Thoracic aorta (tissue), 2 donors: ENCODE measurements at places on chromosomes 1 and 21.

DNA sequence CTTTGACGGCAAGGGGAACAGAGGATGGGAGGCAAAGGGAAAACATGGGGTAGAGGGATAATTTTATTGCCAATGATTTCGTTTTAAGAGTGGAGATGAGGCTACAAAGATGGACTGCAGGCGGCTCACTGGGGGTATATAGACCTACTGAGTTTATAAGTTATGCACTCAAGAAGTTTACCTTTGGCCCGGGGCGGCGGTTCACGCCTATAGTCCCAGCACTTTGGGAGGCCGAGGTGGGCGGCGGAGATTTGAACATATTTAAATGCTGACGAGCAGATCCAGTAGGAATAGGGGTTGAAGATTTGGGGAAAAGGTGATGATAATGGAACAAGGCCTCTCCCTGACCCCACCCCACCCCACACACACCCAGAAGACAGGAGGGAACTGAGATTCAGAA lies 8.1 kb upstream of the SLAMF9 start:
- no peaks in the 10 kb centered on the region for H3K36me3 ChIP-seq
- H3K27ac ChIP-seq = no peak overlapping the region
- H3K4me1 ChIP-seq = no peaks in the 10 kb centered on the region
- no peak for DNase-seq

DNA sequence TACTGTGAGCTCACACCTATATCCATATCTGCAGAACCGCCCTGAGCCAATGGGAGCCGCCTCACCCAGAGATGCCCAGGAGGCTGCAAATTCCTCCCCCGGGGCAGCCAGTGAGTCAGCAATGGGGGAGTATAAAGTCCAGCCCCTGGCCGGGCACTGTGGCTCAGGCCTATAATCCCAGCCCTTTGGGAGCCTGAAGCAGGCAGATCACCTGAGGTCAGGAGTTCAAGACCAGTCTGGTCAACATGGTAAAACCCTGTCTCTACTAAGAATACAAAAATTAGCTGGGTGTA lies 5.0 kb upstream of the CLCNKB start:
- H3K27me3 ChIP-seq = no peaks in the 10 kb centered on the region
- no peaks in the 10 kb centered on the region for H3K36me3 ChIP-seq
- H3K4me3 ChIP-seq = no peak overlapping the region
- no peak overlapping the region for H3K27ac ChIP-seq

- H3K27me3 ChIP-seq = no peaks in the 10 kb centered on the region
- H3K4me3 ChIP-seq = no peak overlapping the region
- H3K27ac ChIP-seq = no peak overlapping the region
- DNase-seq = no peak
These were observed 154.9 kb downstream of the TGFBR3 start for GRCh38 chr1:91730801-91731732.

DNA sequence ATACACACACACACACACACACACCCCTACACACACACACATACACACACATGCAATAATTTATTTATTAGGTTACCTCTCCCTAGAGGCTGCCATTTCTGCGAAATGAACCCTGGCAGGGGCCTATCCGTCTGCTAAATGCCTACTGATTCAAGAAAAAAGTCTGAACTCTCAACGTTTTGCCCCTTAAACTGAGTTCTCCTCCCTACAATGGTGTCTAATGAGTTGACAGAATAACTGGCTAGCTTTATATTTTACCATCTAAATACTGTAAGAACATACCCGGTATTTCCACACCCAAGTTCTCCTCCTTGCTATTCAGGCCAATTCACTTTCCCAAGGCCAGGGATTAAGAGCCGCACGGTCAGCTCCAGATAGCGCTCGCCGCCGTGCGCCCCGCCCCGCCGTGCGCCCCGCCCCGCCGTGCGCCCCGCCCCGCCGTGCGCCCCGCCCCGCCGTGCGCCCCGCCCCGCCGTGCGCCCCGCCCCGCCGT lies 339 bp upstream of the RNPC3 start:
- peaks cover 27% of the 10 kb centered on the region for H3K4me1 ChIP-seq
- DNase-seq = no peak
- no peaks in the 10 kb centered on the region for H3K27me3 ChIP-seq
- peak overlapping the region; percentile 60 for H3K4me3 ChIP-seq

- no peaks in the 10 kb centered on the region for H3K27me3 ChIP-seq
- no peaks in the 10 kb centered on the region for H3K36me3 ChIP-seq
- no peak overlapping the region for H3K27ac ChIP-seq
- DNase-seq = no peak
- no peaks in the 10 kb centered on the region for H3K4me1 ChIP-seq
These were observed 450.8 kb downstream of the PTPRU start for GRCh38 chr1:29687166-29687565.

DNA sequence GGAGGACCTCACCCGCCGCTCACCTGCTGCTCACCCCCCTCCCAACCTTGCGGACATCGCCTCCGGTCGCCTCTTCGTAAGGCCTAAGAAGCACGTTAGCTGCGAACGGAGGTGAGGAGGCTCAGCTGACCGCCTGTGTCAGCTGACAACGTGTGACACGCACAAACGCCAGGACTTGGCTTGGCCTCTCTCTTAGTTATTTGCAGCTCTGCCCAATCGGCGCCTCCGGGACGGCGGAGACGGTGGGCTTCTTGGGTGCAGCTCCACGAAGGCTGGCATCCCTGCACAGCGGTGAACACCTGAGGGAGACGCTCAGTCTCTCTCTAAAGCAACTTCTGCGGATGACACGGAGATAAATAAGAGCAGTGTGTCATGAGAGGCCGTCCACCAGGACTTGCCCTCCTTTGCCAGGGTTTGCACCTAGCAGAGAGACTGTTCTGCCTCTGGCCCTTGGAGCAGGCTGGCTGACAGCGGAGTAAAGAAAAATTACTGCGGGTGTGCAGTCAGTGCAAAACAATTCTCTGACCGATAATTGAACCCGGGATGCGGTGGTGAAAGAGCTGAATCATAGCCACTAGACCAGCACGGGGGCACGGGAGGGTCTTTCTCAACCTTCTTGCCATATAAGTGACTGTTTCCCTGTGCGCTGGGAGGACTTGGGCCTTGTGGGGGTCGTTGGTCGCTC lies 318.9 kb downstream of the FAM72C start:
- H3K4me1 ChIP-seq = no peaks in the 10 kb centered on the region
- H3K27ac ChIP-seq = no peak overlapping the region
- no peaks in the 10 kb centered on the region for H3K36me3 ChIP-seq

DNA sequence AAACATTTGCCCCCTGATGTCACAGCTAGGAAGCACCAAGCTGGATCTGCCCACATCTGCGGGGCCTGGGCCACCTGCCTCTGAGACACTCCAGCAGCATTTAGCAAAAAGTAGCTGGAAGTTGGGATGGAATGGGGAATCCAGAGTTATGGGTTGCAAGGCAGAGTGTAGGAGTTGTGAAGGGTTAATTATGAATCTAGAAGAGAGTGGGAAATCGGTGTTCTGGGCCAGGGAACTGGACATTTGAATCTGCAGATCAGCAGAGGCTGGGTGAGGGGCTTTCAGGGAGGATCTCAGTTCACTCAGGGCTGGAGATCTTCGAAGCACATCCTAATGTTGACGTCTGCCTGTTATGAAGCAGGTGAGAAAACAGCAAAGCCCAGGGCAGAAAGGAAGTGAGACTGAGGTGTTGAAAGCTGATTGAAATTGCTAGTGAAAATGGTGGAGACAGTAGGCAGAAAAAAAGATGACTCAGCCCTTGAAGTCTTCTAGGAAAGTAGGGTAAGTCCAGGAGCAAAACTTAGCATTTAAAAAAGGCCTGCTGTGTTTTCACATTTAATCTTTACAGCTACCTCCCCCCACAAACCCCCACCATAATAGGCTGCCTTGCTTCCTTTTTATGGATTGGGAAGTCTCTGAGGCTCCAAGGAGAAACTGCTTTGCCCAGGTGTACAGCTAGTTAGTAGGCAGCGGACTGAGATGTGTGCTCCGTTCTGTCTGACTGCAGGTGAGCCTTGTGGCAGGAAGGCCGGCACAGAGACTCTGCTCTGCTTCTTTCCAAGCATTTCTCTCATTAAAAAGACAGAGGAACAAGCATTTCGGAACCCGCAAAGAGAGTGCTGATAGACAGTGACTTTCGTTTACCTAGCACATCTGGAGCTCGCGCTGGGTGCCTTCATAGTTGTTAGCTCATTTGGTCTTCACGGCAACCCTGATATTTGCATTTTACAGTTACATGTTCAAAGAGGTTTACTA lies 7.2 kb downstream of the VANGL1 start:
- no peak overlapping the region for H3K4me3 ChIP-seq
- DNase-seq = no peak
- peaks cover 39% of the 10 kb centered on the region for H3K4me1 ChIP-seq
- no peaks in the 10 kb centered on the region for H3K27me3 ChIP-seq
- H3K36me3 ChIP-seq = no peaks in the 10 kb centered on the region
- H3K27ac ChIP-seq = no peak overlapping the region

DNA sequence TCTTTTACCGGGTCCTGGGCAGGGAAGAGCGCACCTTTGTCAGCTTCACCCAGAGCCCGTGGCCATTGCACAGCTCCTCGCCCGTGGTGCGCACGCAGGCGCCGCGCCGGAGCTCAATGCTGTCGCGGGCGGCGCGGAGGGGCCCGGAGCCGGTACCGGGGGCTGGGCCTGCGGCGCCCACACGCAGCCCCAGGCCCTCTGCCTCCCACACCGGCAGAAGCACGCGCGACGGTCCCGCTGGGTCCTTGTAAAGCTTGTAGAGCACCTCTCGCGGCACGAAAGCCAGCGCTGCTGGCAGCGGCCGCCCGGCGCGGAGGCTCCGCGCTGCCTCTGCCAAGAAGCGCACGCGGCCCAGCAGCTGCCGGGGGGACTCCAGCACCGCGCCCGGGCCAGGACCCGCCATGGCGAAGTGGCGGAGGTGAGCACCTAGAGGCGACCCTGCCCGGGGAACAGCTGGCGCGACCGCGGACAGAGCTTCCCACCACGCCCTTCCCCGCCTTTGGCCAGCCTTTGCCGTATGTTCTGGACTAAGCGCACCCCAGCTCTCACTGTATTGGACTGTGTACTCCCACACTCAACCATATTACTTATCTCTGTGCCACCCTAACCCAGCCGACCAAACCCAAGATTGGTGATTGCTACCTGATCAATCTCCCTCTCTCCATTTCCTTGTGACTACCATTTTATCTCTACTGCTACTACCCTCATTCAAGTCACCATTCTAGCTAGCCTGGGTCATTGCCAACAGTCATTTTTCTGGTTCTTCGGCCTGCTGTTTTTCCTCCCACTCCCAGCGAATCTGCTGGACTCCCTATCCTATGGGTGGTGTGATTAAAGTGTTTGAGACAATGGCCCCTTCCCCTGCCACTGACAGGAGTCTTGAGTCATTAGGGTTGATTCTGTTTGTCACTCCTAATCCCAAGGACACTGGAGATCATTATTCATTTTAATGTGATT lies at the start of gene HECTD3:
Gene HECTD3, minus strand, starts transcription at position 470 of the 957 bp plus-strand sequence. Its CDS starts 67 bp downstream, at position 403.
- peaks cover 48% of the 10 kb centered on the region for H3K4me1 ChIP-seq
- peak within 1 kb of the TSS; percentile 69 for H3K27ac ChIP-seq
- H3K4me3 ChIP-seq = peak within 1 kb of the TSS; percentile 96

- peak overlapping the region; percentile 20 for H3K27ac ChIP-seq
- H3K27me3 ChIP-seq = peaks cover 5% of the 10 kb centered on the region
- peak; percentile 62 for DNase-seq
- H3K4me1 ChIP-seq = peaks cover 27% of the 10 kb centered on the region
These were observed 29.6 kb upstream of the RNF187 start for GRCh38 chr1:228457396-228458176.

DNA sequence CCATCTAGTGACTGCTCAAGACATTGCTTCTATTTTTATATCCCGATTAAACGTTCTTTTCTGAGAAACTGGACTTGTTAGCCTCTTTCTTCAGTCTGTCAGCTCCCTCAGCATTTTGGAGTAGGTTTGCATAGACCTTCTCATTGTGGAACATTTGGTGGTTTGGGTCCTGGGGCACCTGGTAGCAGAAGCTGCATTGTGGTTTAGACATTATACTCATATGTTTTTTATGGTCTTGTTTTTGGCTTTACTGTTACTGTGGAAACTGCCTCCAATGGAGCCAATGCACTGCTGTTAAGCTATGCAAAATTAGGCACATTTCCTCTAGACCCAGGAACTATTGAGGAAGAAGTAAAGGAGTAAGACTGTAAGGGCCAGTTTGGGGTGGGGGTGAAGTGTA lies 36.7 kb upstream of the LRRC8B start:
- H3K27ac ChIP-seq = no peak overlapping the region
- no peak overlapping the region for H3K4me3 ChIP-seq
- no peak for DNase-seq
- no peaks in the 10 kb centered on the region for H3K27me3 ChIP-seq
- H3K4me1 ChIP-seq = no peaks in the 10 kb centered on the region
- no peaks in the 10 kb centered on the region for H3K36me3 ChIP-seq

GRCh38 chr1:224623310-224623714 lies 7.2 kb downstream of the CNIH3 start:
- H3K4me3 ChIP-seq = no peak overlapping the region
- H3K27me3 ChIP-seq = no peaks in the 10 kb centered on the region
- H3K27ac ChIP-seq = no peak overlapping the region
- DNase-seq = no peak

- H3K27ac ChIP-seq = no peak overlapping the region
- DNase-seq = no peak
- H3K36me3 ChIP-seq = no peaks in the 10 kb centered on the region
- H3K27me3 ChIP-seq = no peaks in the 10 kb centered on the region
- peaks cover 17% of the 10 kb centered on the region for H3K4me1 ChIP-seq
- H3K4me3 ChIP-seq = no peak overlapping the region
These were observed 10.4 kb downstream of the RNF19B start for GRCh38 chr1:32954168-32954567.

DNA sequence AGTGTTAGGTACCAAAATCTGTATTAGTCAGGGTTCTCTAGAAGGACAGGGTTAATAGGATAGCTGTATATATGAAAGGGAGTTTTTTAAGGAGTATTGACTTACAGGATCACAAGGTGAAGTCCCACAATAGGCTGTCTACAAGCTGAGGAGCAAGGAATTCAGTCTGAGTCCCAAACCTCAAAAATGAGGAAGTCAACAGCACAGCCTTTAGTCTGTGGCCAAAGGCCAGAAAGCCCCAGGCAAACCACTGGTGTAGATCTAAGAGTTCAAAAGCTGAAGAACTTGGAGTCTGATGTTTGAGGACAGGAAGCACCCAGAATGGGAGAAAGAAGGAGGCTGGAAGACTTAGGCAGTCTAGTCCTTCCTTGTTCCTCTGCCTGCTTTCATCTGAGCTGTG lies 487.5 kb upstream of the CHRM3 start:
- H3K27ac ChIP-seq = no peak overlapping the region
- no peak overlapping the region for H3K4me3 ChIP-seq
- no peak for DNase-seq
- H3K27me3 ChIP-seq = no peaks in the 10 kb centered on the region

- H3K4me3 ChIP-seq = no peak overlapping the region
- DNase-seq = no peak
- no peaks in the 10 kb centered on the region for H3K36me3 ChIP-seq
- H3K27ac ChIP-seq = no peak overlapping the region
- H3K27me3 ChIP-seq = no peaks in the 10 kb centered on the region
These were observed 1267.8 kb downstream of the PLA2G4A start for GRCh38 chr1:188096521-188096920.

GRCh38 chr21:44012474-44013379 lies 618 bp downstream of the TRAPPC10 start:
- peak overlapping the region; percentile 83 for H3K27ac ChIP-seq
- no peak for DNase-seq
- H3K27me3 ChIP-seq = no peaks in the 10 kb centered on the region
- peak overlapping the region; percentile 79 for H3K4me3 ChIP-seq
- peaks cover 26% of the 10 kb centered on the region for H3K4me1 ChIP-seq

GRCh38 chr1:14487671-14488070 lies 110.8 kb upstream of the KAZN start:
- no peak overlapping the region for H3K27ac ChIP-seq
- H3K4me3 ChIP-seq = no peak overlapping the region
- no peaks in the 10 kb centered on the region for H3K36me3 ChIP-seq

GRCh38 chr1:53560581-53561502 lies 101.6 kb downstream of the DMRTB1 start:
- no peak overlapping the region for H3K27ac ChIP-seq
- DNase-seq = no peak
- no peaks in the 10 kb centered on the region for H3K27me3 ChIP-seq
- no peaks in the 10 kb centered on the region for H3K36me3 ChIP-seq
- no peaks in the 10 kb centered on the region for H3K4me1 ChIP-seq
